ENCODE measurements at places on chromosomes 7 and 10.

GRCh38 chr7:47622946-47623640 is 41.2 kb upstream of the TNS3 start:
- no peak for DNase-seq

GRCh38 chr10:58806970-58807628 is 294.4 kb downstream of the BICC1 start:
- DNase-seq = no peak

DNA sequence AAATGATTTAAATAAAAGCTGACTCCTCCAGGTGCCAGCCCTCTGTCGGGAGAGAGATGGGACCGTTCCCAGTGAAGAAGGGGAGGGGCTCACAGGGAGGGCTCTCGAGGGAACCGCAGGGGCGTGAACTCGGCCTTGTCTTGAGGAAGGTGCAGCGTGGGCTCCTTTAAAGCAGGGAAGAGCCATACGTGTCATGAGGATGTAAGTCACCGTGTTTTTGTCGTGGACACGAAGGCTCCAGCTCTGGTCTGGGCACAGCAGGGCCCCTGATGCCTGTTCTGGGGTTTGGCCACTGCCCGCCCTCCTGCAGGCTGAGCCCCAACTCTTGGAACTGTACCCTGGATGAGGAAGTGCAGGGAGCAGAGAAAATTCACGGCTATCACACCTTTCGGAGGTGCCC is 45.0 kb downstream of the JAKMIP3 start:
- no peak for DNase-seq

GRCh38 chr10:78876449-78876848 is 192.3 kb upstream of the ZMIZ1 start:
- no peak for DNase-seq

- no peak for DNase-seq
Measured at GRCh38 chr7:116524221-116524608, 621 bp upstream of the CAV1 start.

DNA sequence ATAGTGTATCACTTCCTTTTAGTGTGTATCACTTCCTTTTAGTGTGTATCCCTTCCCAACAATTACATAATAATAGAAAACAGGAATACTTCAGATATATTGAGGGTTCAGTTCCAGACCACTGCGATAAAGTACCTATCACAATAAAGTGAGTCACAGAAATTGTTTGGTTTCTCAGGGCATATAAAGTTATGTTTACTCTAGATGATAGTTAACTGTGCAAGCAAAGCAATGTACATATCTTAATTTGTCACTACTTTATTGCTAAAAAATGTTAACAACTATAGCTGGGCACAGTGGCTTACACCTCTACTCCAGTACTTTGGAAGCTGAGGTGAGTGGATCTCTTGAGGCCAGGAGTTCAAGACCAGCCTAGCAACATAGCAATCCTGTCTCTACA is 938.4 kb downstream of the CCSER2 start:
- no peak for DNase-seq

DNA sequence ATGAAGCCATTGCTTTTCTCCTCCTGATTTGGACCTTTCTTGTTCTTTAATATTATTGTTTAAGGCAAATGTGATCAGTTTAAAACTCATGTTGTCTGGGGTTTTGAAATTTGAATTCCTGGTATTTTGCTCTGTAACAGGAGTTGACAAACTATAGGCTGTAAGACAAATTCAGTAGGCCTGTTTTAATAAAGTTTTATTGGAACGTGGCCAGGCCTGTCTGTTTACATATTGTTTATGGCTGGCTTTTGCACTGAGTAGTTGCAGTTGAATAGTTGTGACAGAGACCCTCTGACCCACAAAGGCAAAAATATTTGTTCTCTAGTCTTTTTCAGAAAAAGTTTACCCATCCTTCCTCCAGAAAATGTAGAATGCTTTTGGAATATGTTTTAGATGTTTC is 29.8 kb downstream of the STARD3NL start:
- no peak for DNase-seq

DNA sequence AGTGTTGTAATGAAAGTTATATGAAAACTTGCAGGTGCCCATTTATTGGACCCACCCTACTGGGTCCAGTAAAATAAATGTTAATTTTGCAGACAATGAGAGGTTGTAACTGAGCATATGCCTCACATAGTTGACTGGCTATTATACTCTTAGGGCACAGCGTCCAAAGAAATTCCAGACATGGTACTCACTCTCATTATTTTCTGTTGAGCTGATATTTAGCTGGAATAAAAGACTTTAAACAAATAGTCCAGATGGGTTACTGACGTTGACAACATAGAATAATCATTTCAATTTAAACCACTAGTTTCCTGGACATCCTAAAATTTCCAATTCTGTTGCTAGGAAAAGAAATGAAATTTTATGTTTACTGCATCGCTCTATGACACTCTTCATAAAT is 174.5 kb downstream of the ZNF365 start:
- no peak for DNase-seq

DNA sequence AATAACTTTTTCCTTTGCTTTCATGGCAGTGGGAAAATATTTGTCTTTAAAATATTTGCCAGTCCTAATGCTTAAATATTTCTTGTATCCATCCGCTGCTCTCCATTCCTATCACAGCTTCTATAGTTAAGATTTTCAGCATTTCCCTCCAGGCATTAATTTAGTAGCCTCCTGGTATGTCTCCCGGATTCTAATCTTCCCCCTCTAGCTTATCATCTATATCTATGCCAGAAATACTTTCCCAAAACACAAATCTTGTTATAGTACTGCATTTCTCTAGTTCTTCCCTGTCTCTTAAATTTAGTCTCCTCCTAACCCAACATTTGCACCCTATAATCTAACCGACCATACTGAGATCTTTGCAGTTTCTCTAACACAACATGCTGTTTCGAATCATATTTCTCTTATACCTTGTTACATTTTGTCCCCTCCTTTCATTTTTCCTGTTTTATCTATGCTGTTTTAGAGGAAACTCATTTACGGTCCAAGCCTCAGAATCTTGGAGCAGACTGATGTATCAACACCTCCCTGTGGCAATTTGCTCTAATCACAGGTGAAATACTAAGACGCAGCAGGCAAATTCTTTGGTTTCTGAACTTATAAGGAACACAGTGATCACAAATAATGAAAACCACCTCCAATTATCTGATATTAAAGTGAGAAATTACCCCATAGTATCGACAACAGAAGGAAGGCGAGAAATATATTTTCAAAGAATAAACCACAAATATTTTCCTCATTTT is 10.3 kb downstream of the CNTNAP2 start:
- no peak for DNase-seq

DNA sequence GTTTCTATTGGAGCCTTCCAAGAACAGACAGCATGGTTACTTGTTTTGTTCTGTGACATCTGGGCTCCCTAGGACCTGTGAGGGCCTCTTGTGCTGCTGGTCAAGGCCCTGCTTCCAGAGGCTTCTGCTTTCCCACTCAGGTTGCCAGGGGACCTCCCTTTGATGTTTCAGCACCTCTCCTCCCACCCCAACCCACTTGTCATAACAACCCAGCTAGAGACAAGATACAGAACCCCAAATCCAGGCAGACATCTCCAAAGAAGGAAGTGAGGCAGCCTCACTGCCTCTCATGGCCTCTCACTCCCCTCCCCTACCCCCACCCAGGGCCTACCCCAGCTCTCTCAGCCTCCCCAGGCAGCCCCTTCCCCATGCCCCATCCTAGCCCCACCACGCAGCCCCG is 11.3 kb downstream of the NFKB2 start:
- no peak for DNase-seq

- DNase-seq = no peak
Measured at GRCh38 chr7:5582532-5582935, 158.9 kb upstream of the TNRC18 start.

GRCh38 chr7:97019710-97020225 is 4.9 kb downstream of the DLX5 start:
- DNase-seq = peak; percentile 87

DNA sequence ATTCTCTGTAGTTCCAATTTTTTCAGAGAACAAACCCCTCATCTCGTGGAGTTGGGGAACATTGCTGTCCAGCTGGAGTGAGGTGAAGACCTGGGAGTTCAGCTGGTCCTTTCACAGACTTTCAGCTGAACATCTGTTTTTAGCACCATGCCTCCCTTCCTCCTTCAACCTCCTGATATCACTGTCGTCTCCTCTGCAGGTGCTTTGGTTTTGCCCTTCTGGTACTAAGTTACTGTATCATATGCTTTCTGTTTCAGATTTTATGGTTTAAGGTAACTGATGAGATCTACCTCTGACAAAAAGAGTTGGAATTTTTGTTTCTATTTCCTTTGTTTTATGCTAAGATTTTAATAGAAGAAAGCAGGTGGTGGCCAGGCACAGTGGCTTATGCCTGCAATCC is 102.9 kb downstream of the ZNF438 start:
- no peak for DNase-seq

DNA sequence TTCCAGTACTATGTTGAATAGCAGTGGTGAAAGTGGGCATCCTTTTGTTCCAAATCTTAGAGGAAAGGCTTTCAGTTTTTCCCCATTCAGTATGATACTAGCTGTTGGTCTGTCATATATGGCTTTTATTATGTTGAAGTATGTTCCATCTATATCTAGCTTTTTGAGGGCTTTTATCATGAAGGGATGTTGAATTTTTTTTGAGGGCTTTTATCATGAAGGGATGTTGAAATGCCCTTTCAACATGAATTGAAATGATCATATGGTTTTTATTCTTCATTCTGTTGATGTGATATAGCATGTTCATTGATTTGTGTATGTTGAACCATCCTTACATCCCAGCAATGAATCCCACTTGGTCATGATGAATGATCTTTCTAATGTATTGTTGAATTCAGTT is 75.3 kb downstream of the KIF20B start:
- no peak for DNase-seq

- DNase-seq = no peak
Measured at GRCh38 chr10:10078446-10078845, 939.2 kb upstream of the CELF2 start.

DNA sequence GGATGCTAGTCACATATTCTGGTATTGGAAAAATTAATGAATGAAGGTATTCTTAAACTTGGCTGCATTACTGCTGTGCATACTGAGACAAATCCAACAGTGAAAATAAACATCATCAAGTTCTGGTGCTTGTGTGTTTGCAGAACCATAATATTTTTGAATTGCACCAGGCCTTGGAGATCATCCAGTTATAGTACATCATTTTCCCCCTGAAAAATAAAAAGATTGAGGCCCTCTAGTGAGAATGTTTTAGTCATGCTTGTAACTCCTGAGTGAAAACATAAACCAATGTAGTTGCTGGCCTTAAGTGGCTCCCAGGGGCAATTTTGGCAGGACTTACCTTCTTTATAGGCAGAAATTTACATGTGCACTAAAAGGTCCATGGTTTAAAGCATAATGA is 218.8 kb upstream of the TMEM229A start:
- DNase-seq = no peak

DNA sequence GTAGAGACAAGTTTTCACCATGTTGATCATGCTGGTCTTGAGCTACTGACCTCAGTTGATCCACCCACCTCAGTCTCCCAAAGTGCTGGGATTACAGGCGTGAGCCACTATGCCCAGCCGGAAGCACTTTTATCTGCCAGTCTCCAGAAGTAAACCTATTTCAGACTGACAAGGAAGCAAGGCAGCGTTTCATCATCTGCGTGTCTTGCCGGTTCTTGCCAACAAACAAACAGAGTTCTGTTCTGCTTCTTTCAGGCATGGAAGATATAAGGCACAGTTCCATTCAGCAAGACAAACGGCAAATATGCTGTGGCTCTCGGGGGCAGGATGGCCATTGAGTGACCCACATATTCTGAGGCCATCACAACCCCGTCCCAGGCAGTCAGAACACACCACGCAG is 15.5 kb upstream of the LARP4B start:
- no peak for DNase-seq

DNA sequence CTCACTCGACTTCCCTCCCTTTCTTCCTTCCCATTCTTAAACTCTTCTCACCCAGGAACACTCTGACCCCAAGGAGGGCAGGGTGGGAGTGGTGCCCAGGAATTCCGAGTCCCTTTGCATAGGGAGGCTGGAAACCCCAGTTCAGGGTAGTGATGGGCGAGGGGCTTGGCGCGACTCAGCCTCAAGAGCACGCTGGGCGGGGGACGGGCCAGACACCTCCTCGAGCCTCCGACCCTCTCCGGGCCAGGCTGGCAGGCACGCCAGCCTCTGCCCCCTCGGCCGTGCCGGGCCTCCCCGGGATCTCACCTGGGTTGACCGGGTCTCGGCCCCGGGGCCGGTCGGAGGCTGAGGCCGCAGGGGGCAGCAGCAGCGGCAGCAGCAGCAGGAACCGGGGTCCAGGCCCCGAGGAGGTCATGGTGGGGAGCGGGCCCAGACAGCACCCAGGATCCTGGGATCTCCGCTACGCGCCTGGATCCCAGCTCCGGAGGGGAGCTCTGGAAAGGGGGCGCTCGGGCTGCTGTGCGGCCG is 457 bp downstream of the PLOD3 start:
- DNase-seq = no peak

GRCh38 chr7:26372249-26372648 is 80.6 kb downstream of the SNX10 start:
- no peak for DNase-seq

DNA sequence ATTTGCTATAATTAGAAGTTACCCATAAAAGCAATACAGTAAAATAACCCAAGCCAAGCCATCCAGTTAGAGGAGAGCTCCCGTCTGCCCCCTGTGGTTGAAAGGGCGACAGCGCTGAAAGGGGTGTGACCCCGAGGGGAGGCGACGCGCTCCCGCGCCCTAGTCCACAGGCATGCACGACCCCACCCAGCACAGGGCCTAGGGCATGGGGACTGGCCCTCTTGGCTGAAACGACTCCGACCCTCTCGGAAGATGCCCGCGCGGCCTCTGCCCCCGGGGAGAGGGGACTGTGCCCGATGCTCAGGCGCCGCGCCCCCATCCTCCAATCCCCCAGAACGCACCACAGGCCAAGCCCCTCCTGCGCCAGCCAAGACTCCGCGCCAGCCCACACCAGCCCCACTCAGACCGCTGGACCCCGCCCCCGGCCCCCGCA is 64.0 kb downstream of the CSGALNACT2 start:
- DNase-seq = no peak

GRCh38 chr7:41149576-41149975 is 553.3 kb downstream of the INHBA start:
- no peak for DNase-seq

DNA sequence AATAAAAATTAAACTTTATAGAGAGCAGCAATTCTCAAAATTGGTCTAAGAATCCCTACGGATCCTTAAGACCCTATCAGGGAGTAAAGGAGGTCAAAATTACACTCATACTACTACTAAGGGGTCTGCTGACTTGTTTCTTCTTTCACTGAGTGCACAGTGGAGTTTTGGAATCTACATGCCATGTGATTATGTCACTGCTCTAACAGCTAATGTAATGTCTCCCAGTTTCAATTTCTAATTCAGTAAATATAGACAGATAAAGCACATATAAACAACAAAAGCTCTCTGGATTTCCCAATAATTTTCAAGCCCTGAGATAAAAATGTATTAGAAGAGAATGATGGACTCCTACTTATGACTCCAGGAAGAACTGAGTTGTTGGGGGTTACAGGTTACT is 74.6 kb downstream of the WAPL start:
- DNase-seq = no peak

DNA sequence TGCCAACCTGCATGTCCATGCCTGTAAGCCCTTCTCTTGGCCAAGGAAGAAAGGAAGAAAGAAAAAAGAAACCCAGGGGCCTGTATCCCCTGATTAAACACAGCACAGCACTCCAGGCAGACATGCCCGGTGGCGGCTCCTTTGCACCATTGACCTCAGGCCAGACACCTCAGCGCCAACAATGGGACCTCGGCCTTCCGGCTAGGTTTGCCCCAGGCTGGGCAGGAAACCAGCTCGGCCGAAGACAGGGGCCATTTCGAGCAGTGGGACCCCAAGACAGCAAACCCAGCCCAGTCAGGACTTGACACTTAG is 2.8 kb downstream of the HOXA10 start:
- DNase-seq = no peak

Measured in NCI-H1436 treated with DMSO at 0.1 percent for 48 hours (cell line).